ENCODE measurements at places on chromosomes 3 and 15.
A peak's percentile ranks its signal among the peaks of the same experiment; 100 is the strongest.

DNA sequence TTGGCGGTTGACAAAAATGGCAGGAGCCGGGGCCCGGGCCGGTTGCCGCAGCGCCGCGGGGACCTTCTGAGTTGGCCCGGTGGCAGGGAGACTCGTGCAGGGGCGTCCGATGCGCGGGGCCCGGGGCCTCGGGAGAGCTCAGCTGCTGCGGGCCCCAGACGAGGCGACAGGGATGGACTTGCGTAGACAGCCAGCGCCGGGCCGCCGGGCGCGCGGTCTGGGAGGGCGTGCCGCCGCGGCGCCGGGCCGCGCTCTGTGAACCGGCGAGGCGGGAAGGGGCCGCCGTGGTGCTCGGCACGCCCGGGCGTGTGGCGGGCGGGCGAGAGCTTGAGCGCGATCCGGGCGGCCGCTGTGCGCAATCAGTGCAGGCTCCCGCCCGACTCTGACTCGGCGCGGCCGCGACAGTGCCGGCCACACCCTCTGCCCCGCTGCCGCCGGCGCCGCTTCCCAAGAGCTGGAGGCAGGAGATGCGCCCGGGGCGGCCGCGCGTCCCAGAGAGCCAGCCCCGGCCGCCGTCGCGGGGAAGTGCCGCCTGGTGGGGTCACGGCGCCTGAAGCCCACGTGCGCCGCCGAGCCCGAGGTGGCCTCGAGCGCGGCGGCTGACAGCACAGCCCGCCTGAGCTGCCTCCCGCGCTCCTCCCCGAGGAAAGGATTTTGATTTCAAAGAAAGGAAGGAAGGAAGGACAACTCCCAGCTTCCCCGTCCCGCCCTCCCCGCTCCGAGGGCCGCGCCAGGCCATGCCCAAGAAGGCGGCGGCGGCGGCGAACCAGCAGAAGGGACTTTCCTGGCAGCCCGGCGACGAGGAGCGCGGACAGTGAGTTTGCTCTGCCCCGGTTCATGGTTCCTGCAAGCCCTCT is 657 bp downstream of the TLNRD1 start:
- peak; percentile 77 for DNase-seq

GRCh38 chr15:56077081-56077480 is 83.7 kb upstream of the NEDD4 start:
- no peak for DNase-seq

- DNase-seq = peak; percentile 86
These were observed at the start of gene MAP3K13 for GRCh38 chr3:185362850-185363661. TSS of gene MAP3K13 (plus strand) at chr3:185363136. CDS start at chr3:185428582, 65,446 bp downstream.

DNA sequence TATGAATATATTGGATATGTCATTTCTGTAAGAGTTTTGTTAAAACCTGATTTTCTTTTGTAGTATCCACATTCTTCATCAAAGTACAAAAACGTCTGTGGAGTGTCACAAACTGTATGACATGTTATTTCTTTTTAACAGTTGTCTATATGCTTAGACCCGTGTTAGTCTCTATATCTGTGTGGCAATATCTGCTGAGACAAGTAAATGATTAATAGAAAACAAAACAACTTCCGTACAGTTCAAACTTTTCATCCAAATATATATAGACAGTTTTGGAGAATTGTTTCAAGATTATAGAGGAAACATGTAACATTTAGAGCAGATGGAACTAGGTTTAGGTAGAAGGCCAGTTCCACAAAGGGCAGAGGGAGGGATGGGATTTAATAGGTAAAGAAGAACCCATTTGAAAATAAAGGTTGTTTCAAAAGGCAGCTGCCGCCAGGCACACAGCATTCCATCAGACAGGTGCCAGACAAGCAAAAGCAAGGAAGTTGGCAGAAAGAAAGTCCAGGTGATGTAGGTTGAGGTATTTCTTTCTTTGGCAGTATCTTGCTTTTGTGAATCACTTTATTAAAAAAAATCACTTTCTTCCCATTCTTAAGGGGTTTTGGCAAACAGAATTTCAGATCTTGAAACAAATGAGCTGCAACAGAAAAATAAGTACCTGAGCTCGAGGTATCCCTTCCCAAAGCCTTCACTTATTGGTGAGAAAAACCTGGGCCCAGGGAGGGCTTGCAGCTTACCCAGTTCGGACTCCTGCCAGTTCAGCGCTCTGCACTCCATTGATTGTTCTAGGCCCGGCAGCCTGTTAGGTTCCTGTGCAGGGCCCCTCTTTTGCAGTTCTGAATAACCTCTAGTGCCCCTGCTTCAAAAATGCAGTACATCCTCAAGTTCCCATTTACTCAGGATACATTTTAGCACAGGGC is 49.0 kb downstream of the LRRN1 start:
- DNase-seq = no peak

DNA sequence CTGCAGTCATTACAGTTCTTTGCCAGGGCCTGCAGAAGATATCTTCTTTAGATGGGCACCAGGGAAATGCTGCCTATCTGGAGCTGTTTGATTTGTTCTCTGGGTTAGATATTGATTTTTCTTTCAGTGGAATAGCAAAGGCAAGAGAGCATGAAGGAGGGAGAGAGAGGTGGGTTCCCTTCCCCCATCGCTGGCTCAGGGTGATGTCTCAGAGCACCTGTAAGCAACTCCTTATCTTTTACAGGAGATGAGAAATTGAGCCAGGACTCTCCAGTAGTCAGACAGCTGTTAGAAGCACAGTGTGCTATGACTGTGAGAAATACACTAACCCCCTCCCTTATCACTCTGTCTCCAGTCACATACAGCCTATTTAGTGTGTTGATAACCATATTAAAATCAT is 89.3 kb upstream of the SLC24A5 start:
- DNase-seq = no peak

DNA sequence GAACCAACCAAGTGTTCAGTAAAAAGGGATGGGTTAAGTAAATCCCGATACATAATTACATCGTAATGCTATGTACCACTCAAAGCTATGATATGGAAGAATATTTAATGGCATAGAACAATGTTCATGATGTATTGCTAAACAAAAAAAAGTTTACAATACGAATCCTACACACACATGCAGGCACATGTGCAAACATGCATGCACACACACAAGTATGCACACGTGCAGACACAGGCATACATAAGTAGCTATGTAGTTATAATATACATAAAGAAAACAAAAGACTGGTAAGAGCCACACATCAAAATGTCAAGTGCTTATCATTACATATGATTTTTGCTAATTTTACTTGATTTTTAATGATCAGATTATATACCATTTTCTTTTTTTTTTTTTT is 74.2 kb downstream of the ARRDC4 start:
- no peak for DNase-seq

- DNase-seq = no peak
These were observed 49.8 kb downstream of the ZDHHC3 start for GRCh38 chr3:44926172-44926571.

DNA sequence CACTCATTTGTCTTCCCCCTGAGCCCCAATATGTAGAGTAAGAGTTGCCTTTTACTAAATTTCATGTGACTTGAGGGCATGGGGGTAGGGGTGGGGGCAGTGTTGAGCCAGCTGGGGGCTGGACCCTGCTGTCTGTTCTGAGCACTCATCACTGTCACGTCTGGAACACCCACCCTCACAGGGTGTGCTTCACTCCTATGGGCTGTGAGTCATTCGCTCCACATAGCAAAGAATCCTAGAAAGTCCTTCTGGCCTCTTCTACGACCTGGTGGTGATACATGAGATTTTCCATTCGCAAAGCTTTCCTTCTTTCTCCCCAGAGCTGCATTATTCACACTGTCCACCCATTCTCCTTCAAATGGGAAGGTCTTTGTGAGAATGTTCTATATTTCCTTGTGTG is 43.6 kb upstream of the MGLL start:
- DNase-seq = no peak

DNA sequence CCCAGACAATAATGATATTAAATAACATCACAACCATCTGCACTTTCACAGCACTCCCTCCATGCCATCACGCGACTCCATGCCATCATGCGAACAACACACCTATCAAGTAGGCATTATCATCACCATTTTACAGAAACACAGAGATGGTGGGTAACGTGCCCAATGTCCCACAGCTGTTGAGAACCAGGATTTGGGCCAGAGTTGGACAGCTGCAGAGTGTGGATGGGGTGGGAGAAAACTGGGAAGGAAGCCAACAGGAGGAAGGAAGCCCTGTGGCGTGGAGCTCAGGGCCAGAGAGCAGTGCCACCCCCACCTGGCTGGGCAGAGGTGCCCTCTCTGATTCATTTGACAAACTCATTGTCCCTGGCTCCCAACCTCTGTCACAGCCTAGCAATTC is 29.0 kb downstream of the RBPMS2 start:
- DNase-seq = no peak

GRCh38 chr3:123370819-123371218 is 78.1 kb downstream of the ADCY5 start:
- no peak for DNase-seq

DNA sequence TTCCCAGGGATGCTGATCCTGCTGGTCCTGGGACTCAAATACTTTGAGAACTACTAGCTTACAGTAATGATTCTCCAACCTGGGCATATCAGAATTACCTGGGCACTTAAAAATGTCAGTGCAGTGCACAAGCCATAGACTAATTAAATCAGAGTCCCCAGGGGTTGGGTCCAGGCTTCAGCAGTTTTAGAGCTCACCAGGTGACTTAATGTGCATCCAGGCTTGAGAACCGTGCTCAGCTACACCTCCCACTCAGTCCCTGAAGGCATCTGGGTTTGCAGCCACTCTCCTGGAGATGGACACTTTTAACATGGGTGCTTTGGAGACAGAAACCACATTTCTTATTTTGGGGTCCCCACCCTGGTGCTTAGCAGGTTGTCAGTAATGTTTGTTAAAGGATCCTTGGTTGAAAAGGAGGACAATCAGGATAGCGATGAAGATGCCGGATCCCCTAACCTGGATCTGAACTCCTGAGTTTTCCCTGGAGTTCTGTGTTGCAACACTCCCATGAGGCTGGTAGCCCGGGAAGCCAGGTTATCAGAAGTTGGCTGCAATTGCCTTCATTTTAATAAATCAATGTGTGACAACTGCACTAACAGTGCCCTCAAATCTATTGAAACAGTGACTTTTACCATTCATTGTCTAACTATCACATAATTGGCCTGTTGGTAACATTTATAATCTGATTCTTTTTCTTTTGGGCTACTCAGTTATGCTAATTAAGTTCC is 48.1 kb downstream of the BFSP2 start:
- no peak for DNase-seq

- DNase-seq = no peak
These were observed 44.6 kb downstream of the SH3BP5 start for GRCh38 chr3:15287565-15288330.

- peak; percentile 54 for DNase-seq
These were observed 31.8 kb downstream of the CCNL1 start for GRCh38 chr3:157127831-157128767.

DNA sequence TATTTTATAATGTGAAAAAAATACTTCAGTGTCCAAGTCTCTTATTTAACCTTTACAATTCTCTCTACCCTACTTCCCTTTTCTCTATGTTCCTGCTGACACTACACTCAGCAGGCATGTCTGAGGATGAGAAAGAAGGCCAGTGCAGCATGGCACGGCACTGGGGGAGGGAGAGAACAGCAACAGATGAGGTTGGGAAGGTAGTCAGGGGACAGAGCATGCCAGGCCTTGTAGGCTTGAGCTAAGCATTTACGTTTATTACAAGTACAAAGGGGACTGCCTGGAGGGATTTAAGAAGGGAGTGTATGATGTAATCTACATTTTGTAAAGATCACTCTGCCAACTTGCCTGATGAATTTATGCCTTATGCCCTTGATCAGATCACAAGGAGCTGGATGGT is 117.3 kb upstream of the WNT5A start:
- no peak for DNase-seq

- DNase-seq = no peak
These were observed 610.5 kb upstream of the ZNF385D start for GRCh38 chr3:22361521-22361920.

GRCh38 chr3:119240591-119241434 is at the start of gene B4GALT4:
TSS of gene B4GALT4 (minus strand) at chr3:119240878. CDS start at chr3:119230099, 10,779 bp downstream.
- DNase-seq = peak; percentile 91

GRCh38 chr3:53776494-53777101 is 69.6 kb downstream of the CHDH start:
- no peak for DNase-seq

DNA sequence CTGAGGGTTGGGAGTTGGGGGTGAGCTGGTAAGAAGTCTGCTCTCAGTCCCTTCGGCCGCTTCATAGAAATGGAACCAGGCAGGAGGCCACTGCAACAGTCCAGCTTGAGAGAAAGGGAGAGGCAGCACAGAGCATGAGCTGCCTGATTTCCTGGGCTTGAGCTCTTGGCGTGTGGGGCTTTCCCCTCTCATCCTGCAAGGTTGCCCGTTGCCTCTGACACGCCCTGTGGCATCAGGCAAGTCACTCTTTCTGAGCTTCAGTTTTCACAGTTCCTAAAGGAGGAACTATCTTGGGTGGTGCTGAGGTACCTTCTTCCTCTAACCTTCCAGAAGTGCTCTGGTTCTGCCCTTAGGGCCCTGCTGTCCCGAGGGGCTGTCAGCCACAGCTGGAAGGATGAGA is 4.9 kb downstream of the MESP2 start:
- DNase-seq = no peak

DNA sequence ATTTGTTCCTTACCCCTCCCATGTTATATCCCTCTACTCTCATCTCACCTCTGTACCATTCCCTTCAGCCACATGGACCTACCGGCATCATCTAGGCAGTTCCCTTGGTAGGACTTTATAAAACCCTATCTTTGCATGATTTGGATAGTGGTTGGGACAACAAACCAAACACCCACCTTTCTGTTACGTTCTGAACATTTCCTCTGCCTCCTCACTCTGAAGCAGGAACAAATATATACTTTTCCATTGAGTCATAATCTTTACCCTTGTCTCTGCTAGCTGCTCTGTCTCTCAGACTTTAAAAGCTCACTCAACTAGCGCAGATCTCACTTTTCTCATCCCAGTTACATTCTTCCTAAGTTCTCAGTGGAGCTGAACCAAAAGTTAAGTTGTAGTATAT is 17.8 kb downstream of the UBXN7 start:
- DNase-seq = peak; percentile 51

GRCh38 chr3:134038071-134038491 is 8.4 kb upstream of the SLCO2A1 start:
- DNase-seq = no peak

- no peak for DNase-seq
These were observed 31.1 kb downstream of the RNF13 start for GRCh38 chr3:149844091-149844490.

- no peak for DNase-seq
These were observed 219.0 kb downstream of the NFKBIZ start for GRCh38 chr3:102068327-102068726.

GRCh38 chr3:137766041-137766875 is 2.1 kb downstream of the SOX14 start:
- DNase-seq = peak; percentile 14

- DNase-seq = no peak
These were observed 94.1 kb downstream of the FAM43A start for GRCh38 chr3:194779729-194780224.

GRCh38 chr3:61861410-61861809 is 300.0 kb downstream of the PTPRG start:
- DNase-seq = no peak

DNA sequence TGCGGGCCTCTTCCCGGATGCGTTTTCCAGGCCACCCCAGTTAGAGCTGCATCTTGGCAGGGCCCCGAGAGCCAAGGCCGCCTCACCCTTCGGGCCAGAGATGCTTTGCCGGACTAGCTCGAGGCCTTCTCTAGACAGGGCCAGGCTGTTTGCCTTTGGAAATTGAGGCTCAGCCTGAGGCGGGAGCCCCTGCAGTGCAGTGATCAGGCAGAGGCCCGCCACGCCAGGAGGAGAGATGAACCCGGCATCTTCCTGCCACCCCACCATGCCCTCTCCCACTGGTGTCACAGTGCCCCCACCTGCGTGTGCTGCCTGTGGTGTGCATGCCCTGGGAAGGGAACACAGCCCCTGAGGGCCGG is 8.9 kb upstream of the ROPN1B start:
- DNase-seq = no peak

- DNase-seq = no peak
These were observed 70.7 kb downstream of the TRPC1 start for GRCh38 chr3:142794508-142794907.
